ENCODE measurements at places on chromosomes 7 and 10.
A peak's percentile ranks its signal among the peaks of the same experiment; 100 is the strongest.

DNA sequence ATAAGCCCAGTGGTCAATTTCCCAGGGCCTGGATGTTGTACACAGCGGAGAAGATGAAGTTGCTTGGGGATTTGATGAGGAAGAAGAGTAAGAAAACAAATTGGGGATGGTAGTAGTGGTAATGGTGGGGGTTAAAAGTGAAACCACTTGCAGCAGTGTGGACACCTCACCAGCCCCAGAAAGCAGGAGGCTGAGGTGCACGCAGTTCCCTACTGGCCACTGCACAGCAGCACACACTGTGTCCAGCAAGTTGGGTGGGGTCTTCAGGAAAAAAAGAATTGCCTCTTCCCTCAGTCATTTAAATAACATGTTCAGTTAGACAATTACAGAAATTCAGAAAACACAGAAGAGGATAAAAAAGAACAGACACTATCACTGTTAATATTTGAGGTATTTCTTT, 96.6 kb downstream of the TAX1BP1 start:
- DNase-seq: no peak

- no peak for DNase-seq
Measured at GRCh38 chr10:127992376-127992775, 85.5 kb downstream of the PTPRE start.

- DNase-seq: peak; percentile 61
Measured at GRCh38 chr7:99099499-99100077, 44.3 kb downstream of the SMURF1 start.

DNA sequence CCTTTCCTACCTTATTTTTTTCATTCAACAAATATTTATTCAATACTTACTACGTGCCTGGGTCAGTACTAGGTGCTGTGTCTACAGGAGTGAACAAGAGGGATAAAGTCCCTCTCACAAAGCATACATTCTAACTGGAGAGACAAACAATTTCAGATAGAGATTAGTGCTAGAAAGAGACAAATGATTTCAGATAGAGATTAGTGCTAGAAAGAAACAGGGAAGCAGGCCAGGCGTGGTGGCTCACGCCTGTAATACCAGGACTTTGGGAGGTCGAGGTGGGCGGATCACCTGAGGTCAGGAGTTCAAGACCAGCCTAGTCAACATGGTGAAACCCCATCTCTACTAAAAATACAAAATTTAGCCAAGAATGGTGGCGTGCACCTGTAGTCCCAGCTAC, 34.6 kb downstream of the RBM28 start:
- DNase-seq: no peak

- peak; percentile 60 for DNase-seq
Measured at GRCh38 chr10:71719042-71719441, 536 bp downstream of the C10orf105 start.

DNA sequence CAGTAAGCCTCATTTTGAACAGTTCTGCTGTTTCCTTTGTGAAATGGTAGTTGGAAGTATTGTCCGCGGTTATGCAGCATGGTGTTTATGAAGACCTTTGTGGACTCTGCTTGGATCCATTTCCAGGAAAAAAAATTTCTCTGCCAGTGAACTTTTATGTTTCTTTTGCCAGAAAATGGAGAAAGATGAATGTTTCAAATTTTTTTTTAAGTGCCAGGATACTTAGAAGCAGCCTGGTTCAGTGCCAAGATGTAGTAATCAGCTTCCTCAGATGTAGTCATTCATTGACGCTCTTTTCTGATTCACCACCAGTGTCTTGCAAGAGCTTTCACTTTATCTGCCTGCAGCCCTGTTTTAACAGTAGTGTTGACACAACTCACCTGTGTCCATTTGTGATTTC, 258.2 kb downstream of the SDK1 start:
- peak; percentile 53 for DNase-seq

DNA sequence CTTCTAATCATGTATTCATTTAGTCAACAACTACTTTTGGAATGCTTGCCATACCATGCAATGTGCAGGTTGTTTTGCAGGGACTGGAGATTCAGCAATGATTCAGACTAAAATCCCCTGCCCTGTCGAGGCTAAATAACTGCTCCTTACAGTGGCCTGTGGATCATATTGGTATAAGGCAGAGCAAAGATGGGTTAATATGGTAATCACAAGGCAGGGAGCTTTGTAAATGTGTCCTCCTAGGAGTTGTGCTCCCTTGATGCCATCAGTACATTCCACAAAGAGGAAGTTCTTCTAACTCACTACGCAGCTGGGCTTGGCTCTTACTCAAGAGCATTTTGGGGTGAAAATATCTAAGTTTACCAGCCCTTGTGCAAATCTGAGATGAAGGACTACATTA, 614 bp upstream of the IFIT2 start:
- DNase-seq: peak; percentile 65

DNA sequence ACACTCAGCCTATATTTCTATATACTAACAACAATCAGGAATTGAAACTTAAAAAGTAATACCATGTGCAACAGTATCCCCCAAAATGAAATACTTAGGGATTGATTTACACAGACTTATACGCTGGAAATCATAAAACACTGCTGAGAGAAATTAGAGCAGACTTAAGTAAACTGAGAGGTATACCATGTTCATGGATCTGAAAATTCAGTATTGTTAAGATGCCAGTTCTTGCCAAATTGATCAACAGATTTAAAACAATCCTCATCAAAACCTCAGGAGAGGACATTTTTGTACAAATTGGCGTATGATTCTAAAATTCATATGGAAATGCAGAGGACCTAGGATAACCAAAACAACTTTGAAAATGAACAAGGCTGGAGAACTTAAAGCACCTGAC, 37.3 kb downstream of the DCLRE1C start:
- no peak for DNase-seq

GRCh38 chr7:118969370-118969769, 744.9 kb downstream of the ANKRD7 start:
- DNase-seq: no peak

- DNase-seq: no peak
Measured at GRCh38 chr7:155181768-155182167, 111.6 kb downstream of the HTR5A start.

DNA sequence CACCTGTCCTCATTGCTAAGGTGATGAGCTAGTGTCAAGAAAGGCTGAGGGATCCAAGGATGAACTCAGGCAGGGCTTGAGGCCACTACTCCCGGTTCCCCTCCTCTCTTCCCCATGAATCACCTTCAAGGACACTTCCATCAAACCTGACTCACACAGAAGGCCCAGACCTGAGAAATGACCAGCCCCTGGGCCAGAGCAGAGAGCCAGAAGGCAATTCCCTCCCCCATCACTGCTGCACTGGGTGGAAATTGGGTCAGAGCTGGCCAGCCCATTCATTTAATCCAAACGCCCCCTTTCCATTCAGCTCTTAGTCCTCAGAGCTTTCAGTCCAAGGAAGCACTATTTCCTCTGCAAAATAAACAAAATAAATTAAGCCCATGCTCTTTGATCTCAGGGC, 182.0 kb downstream of the KCNMA1 start:
- peak; percentile 58 for DNase-seq

- DNase-seq: no peak
Measured at GRCh38 chr10:74763934-74764591, 62.3 kb upstream of the KAT6B start.

- no peak for DNase-seq
Measured at GRCh38 chr7:104795086-104795485, 218.9 kb upstream of the KMT2E start.

- no peak for DNase-seq
Measured at GRCh38 chr7:134535272-134535918, 8.0 kb downstream of the AKR1B10 start.

DNA sequence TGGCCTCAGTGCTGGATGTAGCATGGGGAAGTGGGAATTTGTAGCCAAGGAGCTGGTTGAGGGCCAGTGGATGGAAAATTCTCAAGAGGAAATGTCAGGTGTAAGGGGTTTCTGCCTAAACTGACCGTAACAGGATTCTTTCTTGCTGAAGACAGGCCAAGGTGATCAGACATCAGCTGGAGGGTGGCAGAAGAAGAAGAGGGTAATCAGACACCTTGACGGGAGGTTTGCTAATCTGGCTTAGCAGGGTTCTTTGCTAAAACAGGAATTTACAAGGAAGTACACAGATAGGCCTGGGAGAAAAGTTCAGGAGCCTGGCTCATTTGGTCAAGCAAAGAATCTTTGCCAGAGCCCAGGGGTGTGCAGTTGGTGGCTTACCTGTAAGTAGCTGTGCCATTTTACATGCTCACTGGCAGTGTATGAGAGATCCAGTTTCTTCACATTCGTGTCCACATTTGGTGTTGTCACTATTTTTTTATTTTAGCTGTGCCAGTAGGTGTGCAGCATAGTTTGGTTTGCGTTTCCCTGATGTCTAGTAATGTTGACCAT, 73.7 kb downstream of the BMPR1A start:
- DNase-seq: no peak

DNA sequence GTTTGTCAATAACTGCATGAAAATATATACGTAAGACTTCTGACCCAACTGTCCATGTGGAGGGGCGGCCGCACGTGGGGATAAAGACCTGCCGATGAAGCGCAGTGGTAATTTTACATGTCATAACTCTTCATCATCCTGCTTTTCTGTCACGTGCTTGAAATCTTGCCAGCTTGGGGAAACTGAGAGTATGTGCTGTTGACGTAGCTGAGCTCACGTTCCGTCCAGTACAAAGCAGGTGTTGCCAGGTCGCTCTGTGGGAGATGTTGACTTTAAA, 105.1 kb downstream of the INPP5A start:
- no peak for DNase-seq

DNA sequence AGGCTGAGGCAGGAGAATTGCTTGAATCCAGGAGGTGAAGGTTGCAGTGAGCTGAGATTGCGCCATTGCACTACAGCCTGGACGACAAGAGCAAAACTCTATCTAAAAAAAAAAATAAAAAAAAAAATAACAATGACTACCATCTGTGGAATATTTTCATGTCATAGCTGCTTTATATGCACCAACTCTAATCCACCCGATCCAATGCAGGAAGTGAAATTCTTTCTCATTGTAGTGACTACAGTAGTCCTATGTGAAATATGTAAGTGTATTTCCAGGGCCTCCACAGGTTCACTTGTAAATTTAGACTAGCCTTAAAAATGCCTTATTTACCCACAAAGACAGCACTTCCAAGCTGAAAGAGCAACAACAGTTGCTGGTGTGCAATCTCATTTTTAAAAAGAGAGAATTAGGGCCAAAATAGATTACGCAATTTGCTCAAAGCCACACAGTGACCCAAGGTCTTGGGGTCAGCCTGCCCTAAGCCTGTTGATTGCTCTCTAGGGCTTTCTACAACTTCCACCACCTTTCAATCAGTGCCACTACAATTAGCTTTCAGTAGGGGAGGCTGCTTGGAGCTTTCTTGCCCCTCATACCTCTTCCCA, 25.8 kb upstream of the EGFR start:
- DNase-seq: peak; percentile 11

DNA sequence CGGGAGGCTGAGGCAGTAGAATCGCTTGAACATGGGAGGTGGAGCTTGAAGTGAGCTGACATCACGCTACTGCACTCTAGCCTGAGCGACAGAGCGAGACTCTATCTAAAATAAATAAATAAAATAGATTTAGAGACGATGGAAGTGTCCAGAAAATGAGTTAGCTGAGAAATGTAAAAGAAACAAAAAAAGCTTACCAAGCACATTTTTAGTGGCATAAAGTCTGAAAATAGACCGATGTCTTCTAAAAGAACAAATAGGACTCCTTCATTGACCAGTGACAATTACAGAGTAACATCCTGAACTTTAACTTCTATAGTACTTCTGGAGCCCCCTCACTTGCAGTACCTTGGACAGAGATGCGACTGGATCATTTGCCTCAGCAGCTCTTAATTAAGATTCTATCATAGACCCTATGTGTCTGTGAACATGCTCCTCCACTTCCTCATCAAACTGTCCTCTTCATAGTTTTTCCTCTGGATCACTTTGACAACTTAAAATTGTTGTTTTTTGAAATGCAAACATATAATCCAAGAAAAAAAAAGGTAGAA, 25.2 kb upstream of the SRPK2 start:
- DNase-seq: peak; percentile 2

GRCh38 chr7:135946289-135947055, 30.7 kb downstream of the MTPN start:
- DNase-seq: no peak

- no peak for DNase-seq
Measured at GRCh38 chr10:95472304-95473088, 88.7 kb downstream of the SORBS1 start.

- no peak for DNase-seq
Measured at GRCh38 chr7:16650266-16650665, 4.3 kb downstream of the BZW2 start.

All from GM23248 (cell line).